ENCODE measurements at places on chromosomes 7 and 10.

- no peak for DNase-seq
Measured at GRCh38 chr10:123398756-123399155, 244.6 kb downstream of the BUB3 start.

- DNase-seq, result no peak
Measured at GRCh38 chr7:19696926-19697325, 11.9 kb downstream of the POLR1F start.

DNA sequence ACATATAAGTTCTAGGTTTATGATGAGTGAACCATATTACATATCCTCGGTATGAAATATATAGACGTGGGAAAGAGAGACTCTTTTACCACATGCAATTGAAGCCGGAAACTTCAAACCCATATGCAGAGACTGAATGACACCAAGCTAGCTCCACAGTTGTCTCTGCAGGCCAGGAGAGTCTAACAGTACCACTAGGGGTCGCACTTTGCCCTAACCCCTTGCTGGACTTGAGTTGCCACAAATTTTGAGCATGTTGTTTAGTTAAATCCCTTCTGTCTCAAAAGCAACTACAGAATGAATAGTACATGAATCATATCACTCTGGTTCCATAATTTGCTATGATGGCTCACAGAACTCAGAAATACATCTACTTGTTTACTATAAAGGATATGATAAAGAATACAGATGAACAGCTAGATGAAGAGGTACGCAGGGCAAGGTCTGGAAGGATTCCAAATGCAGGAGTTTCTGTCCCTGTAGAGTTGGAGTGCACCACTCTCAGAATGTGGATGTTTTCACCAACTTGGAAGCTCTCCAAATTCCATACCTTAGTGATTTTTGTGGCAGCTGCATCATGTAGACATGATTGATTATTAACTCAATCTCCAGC is 112.4 kb upstream of the YAE1 start:
- DNase-seq, result peak; percentile 45

DNA sequence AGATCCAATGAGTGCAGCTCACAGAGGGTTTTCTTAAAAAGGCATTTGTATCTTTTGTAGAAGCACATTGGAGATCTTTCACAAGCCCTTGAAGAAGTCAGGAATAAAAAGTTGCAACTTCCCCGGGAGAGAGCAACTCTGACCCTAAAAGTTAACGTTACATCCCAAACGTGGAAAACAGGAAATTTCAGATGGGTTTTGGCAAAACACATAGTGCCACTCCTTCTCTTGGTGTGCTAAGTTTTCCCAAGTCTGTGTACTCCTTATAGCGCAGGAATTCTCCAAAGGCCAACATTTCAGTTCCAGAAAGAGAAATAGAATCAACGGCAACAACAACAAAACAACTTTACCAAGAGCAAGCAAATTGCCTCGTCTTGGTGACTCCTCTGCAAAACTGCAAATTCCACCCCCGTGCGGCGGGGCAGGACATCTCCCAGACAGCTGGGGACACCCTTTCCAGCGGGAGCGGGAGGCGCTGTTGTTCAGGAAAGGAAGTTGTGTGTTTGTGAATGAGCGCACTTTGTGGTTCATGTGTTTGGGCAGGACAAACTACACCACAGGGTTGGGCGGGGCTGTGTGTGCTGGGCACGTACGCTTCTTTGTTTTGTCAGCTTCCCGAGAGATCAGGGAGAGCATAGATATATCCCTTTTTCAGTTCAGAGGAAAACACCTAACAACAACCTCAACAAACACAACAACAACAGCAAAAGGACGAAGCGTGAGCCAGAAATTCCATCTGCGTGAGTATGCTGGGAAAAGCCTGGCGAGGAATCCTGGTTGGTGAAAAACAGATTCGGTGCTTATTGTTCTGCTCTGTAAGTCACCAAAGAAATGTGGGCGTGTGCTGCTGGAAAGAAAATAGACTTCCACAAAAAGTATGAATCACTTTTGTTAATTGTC is 294.7 kb upstream of the PITRM1 start:
- DNase-seq, result peak; percentile 60

GRCh38 chr7:137957887-137958286 is 44.0 kb downstream of the CREB3L2 start:
- no peak for DNase-seq

DNA sequence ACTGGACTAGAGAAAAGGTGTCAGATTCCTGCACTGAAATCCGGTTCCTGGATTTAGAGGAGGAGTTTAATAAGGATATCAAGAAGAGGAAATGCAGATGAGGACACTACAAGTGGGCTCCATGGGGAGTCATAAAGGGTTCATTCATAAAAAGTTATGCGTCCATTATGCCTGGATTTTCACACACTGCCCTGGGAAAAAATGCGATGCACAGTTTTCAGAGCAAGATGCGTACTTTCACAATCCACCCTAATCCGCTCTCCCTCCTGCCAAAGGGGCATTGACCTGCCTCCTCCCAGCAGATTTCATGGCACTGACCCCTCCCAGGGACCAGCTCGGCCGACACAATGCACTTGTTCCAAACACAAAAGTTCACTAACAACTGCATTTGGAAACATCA is 42.2 kb upstream of the OPALIN start:
- DNase-seq, result no peak

- DNase-seq, result no peak
Measured at GRCh38 chr7:117264716-117265115, 58.1 kb downstream of the WNT2 start.

DNA sequence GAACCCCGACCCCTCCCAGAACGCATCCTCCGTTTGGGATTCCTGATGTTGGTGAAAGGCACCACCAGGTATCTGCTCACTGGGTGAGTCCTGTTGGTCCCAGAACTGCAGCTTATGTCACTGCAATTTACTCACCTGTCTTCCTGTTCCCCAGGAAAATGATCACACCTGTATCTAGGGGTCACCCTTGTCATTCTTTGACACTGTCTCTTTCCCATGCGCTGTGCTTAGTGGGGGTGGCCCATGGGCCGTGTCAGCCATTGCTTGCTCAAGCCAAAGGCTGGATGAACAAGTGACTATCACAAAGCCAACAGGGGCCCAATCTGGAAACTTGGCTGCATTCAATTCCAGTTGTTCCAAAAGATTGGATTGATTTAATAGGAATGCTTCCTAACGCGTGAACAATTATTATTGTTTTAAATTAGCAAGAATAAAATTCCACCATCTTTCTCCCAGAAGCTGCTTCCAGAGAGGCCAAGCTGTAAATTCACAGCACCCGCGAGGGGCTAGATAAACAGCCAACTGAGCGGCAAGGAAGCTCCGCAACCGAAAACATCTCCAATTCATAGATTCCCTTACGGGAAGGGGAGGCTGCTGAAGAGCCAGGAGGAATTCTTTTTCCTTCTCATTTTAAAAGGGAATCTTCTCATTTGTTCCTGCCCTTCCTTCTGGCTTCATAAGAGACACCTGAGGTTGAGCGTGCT is 134.8 kb upstream of the ZMIZ1 start:
- DNase-seq, result no peak

- DNase-seq, result no peak
Measured at GRCh38 chr7:49703881-49704280, 69.6 kb upstream of the VWC2 start.

DNA sequence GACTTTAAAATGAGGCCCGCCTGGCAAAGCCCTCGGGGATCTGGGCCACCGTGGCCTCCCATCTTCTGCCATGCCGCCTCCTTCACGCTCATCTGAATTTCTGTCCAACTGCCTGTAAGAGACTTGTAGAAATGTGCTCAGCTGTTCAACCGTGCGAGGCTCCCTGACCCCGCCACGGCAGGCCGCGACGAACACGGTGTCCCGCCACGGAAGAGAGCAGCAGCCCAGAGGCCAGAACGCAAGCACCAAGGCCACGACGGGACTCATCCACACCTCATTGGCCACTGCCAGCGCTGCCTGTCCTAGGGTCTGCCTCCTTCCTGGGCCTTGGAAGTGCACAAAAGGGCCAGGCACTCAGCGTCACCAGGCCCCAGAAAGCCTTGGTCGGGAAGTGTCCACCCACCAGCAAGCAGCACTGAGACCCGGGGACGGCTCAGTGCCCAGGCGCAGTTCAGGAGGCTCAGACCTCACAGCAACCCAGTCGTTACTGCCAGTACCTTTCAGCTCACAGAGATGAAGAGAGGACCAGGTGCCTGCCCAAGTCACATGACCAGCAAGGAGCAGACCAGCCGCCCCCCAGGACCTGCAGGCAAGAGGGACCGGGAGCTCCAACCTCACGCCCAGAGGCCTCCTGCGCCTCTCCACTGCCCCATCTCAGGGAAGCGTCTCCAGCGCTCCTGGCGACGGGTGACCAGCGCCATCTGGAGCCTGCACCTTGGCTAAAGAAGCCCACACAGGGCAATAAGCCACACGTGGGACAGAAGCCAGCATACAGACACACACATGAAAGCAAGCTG is 85.9 kb downstream of the MAD1L1 start:
- DNase-seq, result no peak

DNA sequence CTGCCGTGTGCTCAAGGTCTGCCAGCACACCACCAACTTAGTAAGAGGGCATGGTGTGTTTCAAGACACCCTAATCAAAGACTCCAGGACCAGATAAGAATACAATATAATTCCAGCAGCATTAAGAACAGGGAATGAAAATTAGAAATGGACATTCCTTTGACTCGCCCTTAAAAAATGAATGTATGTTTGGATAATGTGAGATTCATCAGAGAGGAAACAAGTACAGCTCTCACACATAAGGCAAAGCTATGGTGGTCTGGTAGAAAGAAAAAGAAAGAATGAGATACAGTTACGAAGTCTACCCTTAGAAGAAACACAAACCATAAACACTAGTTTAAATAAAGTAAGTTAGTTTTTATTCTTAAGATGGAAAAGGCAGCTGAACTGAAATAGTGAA is 174.8 kb upstream of the ANK3 start:
- no peak for DNase-seq

- no peak for DNase-seq
Measured at GRCh38 chr7:5488286-5488878, 64.7 kb upstream of the TNRC18 start.

- no peak for DNase-seq
Measured at GRCh38 chr10:97713339-97713825, at the start of gene MARVELD1. TSS of gene MARVELD1 (plus strand) at chr10:97713730. CDS start at chr10:97713877, 147 bp downstream.

- no peak for DNase-seq
Measured at GRCh38 chr7:73865738-73866445, 4.9 kb downstream of the TMEM270 start.

GRCh38 chr7:121267612-121268011 is 61.2 kb upstream of the WNT16 start:
- no peak for DNase-seq

DNA sequence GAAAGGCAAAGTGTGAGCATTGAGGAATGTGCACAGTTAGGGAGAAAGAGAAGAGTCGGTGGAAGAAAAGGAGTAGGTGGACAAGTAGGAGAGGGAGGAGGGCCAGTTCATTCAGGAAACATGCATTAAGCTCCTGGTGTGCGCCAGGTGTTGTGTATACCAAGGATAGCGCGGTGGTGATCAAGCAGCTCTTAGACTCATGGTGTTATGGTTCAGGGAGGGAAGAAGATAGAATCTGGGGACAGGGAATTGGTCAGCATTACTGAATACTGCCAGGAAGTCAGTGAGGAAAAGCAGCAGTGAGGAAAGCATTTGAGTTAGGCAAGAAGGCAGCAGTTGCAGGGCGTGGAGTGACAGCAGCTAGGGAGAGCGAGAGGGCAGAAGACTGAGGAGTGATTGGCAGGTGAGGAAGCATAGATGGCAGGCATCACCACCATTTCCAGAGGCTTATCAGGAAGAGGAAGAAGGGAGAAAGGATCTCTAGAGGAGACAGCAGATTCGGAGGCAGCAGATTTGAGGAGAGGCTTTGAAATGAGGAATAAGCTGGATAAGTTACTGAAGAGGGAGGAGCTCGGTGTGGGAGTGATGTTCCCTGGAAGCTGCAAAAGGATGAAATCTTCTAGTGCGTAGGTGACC is 265.6 kb downstream of the GFRA1 start:
- DNase-seq, result no peak

DNA sequence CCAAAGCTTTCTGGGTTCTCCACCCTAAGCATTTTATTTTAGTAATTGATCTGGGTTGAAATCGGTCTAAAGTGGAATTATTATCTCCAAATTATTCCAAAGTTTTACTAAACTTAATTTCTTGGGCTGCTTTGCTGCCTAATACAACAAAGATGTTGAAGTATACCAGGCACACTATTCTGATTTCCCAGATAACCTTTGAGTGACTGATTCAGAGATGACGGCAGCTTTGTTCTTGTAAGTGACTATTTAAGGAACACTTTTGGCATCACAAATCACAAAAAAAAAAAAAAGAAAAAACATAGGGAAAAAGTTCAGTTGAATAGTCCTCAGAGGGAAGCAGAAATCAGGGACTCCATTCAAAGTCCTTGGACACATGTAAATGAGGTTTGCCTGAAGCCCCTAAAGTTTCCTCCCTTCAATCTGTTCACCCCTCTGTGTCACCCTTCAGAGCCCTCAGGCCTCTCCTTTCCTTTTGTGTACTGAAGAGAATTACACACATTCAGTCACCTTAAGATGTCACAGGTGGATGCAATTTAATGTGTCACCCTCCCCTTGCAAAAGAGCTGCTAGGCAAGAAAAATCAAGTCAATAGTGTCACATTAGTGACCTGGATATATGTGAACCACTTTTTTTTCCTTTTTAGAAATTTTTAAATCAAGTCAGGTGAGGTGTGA is 81.5 kb downstream of the RTKN2 start:
- DNase-seq, result no peak

GRCh38 chr10:61961278-61961677 is 59.8 kb downstream of the ARID5B start:
- no peak for DNase-seq

- DNase-seq, result no peak
Measured at GRCh38 chr7:139777948-139778841, at the start of gene HIPK2. TSS of gene HIPK2 (minus strand) at chr7:139777998. CDS start at chr7:139777623, 375 bp downstream.

- no peak for DNase-seq
Measured at GRCh38 chr10:43128958-43129706, 9.1 kb upstream of the CSGALNACT2 start.

Data from iPS DF 19.7 (cell line).